ENCODE measurements at places on chromosomes 2 and 18.

GRCh38 chr2:139281124-139281523 is 500.9 kb upstream of the NXPH2 start:
- DNase-seq, result no peak

DNA sequence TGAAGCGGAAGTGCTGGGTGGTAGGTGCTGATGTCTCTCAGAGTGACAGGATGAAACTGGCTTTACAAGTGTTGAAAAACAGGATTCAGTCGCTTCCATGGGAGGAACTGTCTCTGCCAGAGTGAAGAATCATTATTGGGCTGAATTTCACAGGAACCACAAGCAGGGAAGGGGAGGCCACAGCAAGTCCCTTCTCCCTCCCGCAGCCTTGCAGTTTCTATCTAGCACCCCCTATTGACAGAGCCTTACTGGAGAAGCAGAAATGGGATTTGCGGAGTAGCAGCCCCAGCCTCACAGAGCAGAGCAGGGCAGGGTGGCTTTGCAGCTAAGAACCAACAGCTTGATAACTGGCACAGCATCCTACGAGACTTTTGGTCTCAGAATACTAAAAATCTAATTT is 33.3 kb upstream of the RMP24 start:
- no peak for DNase-seq

DNA sequence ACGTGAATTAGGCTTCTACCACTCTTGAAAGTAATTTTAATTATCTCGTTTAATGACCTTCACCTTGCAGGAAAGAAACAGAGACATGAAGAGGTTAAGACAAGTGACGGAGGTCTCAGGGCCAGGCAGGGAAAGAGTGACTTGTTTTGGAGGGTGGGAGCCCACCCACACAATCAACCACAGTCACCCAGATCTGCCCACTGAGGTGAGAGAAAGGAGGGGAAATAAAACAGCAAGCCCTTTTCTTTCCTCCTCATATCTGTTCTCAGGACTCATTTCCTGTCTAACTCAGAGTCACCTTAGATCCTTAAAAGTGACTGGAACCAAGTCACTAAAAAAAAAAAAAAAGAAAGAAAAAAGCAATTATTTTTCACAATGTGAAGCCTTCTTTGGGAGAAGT is 26.8 kb downstream of the ATP8B1 start:
- DNase-seq, result no peak

DNA sequence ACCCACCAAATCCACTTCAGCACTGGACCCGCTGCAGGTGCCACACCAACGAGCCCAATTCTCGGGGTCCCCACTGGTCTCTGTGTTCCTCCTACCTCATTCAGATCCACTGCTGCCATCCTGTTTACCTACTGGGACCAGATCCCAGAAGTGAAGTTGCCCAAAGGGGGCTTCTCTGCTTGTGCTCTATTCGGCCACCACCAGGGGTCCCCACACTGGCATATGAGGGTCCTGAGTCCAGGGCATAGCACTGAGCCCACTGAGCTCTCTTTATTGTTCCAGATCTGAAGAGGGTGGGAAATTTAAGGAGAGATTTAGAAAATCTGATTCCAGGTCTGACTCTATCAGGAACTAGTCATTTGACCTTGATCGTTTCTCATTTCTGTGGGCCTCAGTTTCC is 2.4 kb downstream of the GPR45 start:
- DNase-seq, result no peak

DNA sequence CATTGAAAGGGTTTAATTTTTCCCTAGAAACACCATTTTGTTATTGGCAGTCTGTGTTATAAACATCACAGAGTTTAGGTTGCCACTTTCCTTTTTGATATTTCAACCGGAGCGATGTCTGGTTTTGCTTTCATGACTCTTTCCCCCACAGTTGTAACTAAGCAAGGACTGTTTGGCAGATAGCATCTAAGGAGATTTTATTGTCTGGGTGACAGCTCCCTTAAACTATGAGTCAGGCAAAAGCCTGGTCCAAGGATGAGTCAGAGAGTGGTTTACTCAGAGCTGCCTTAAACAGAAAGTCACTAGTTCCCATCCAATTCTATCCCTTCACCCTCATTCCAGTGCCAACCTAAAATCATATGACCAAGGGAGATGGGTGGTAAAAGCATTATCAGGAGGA is 341.6 kb upstream of the VWC2L start:
- DNase-seq, result no peak

Measured in activated CD4-positive, CD25-positive, alpha-beta regulatory T cell treated with anti-CD3 and anti-CD28 coated beads, Interleukin-2, amount 50 U/mL, for 72 hours (primary cell).